CD4-positive, CD25-positive, alpha-beta regulatory T cell (primary cell): ENCODE measurements at places on chromosomes 6 and 20. TPM values are rescaled to one million over a fixed set of nuclear protein-coding genes. Genes with fewer than 3 reads are reported as not detected.

DNA sequence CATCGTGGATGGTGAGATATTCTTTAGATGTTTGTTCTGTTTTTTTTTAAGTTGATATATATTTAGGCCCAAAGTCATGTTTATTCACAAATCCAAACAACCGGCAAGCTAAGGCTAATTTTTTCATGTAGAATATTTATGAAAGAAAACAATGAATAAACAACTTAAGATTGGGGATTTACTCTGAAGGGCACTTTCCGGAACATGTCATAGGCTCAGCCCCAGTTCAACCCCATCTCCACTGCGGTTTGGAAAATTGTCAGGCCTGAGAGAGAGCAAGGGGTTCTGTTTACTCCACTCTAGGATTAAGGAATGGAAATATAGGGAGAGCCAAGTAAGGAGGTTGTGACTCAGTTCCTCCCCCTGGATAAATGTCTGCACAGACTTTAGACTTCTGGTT, 18.3 kb downstream of the RPS6KA2 start:
- DNase-seq: no peak

- no peak for DNase-seq
Observed at GRCh38 chr6:156164701-156165452, 612.3 kb upstream of the ARID1B start.

GRCh38 chr6:106167096-106167814, 81.1 kb downstream of the PRDM1 start:
- no peak for DNase-seq

- DNase-seq: no peak
Observed at GRCh38 chr20:48919882-48920526, 1.5 kb upstream of the ARFGEF2 start.

- DNase-seq: no peak
Observed at GRCh38 chr6:169503422-169504152, 198.2 kb downstream of the WDR27 start.

- DNase-seq: no peak
Observed at GRCh38 chr20:8291873-8292272, 159.8 kb downstream of the PLCB1 start.

DNA sequence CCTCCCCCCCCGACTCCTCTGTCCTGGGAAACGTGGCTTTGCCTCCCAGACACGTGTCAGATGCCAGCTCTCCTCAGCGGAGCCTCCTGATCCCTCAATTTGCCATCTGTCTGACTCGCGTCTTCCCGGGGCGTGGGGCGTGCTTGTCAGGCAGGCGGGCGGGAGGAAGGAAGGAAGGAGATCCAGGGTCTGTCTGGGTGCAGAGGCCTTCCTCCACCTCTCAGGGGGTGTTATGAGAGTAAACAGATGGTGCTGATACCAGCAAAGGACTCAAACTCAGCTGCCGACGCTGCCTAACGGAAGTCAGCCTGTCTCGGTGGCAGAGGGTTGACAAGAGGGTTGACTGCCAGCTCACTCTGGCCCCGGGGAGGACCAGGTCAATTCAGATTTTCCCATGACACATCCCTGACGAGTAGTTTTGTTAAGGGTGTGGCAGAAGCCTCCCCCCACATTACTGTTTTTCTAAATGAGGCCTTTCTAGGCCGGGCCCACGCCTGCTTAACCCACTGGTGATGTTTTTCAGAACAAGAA, 17.0 kb downstream of the UQCC2 start:
- DNase-seq: peak; percentile 43

- DNase-seq: no peak
Observed at GRCh38 chr6:128641703-128642102, 121.3 kb upstream of the PTPRK start.

DNA sequence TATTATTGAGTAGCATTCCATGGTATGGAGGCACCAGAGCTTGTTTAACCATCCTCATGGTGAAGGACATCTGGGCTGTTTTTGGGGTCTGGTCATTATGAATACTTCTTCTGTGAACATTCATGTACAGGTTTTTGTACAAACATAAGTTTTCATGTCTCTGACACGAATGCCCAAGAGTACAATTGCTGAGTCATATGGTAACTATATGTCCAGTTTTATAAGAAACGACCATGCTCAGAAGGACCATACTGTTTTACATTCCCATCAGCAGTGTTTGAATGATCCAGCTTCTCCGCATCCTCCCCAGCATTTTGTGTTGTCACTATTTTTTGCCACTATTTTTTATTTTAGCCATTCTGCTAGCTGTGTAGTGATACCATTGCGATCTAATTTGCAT, 188.6 kb downstream of the KHDC1L start:
- DNase-seq: no peak

LAMA2 gene
- total RNA-seq: 0.47 TPM

- DNase-seq: peak; percentile 8
Observed at GRCh38 chr6:92810913-92811312, 608.4 kb downstream of the EPHA7 start.

CD24 gene
- 0.17 TPM for total RNA-seq

DNA sequence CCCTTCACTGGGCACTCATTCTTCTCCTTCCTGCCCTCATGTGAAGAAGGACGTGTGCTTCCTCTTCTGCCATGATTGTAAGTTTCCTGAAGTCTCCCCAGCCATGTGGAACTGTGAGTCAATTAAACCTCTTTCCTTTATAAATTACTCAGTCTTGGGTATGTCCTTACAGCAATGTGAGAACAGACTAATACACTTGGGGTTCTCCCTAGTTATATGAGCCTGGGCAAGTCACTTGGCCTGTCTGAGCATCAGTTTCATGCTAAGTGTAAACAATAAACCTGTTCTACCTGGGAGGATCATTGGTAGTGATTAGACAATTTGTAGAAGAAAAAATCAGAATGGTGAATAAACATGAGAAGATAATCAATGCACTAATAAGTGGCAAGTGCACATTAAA, 162.2 kb upstream of the ARG1 start:
- no peak for DNase-seq

CCDC170 gene
- total RNA-seq: not detected

DNA sequence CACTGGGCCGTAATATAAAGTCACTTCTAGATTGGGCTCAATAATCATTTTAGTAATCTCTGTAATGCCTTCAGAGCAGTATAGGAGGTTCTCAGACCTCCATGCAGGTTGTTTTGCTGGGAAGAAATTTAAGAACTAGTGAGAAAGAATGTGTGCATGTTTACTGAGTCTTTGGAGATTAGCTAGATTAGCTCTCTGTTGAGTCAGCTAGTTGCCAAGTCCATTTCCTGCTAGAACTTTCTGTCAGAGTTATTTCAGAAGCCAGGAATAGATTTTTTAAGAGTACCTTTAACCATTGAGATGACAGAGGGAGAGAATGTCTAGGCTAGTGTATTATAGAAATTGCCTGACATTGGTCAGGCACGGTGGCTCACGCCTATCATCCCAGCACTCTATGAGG, 33.3 kb downstream of the ORC3 start:
- no peak for DNase-seq

NXT1 gene
- 41.5 TPM for total RNA-seq

GRCh38 chr6:44052419-44053023, 74.7 kb downstream of the MRPL14 start:
- DNase-seq: no peak

SMLR1 gene
- total RNA-seq: not detected
